ENCODE measurements at places on chromosomes 1 and 21. TPM values are rescaled to one million over a fixed set of nuclear protein-coding genes. Genes with fewer than 3 reads are reported as not detected.

Gene OR2L3
- total RNA-seq = not detected

Gene GNPAT
- total RNA-seq = 53.1 TPM

Gene PLPPR4
- total RNA-seq = under 0.01 TPM

Gene CR2
- not detected for total RNA-seq

Gene C4BPA
- not detected for total RNA-seq

Gene RYR2
- total RNA-seq = not detected

Gene AKR7A3
- 0.59 TPM for total RNA-seq

Gene CA6
- not detected for total RNA-seq

Gene SLC44A5
- not detected for total RNA-seq

Gene PRKAA2
- total RNA-seq = 1.2 TPM

Gene KRTAP21-2
- not detected for total RNA-seq

Gene CA14
- not detected for total RNA-seq

Gene FAM43B
- 0.15 TPM for total RNA-seq

Gene ALX3
- total RNA-seq = not detected

Gene LCE1C
- total RNA-seq = not detected

Gene NCF2
- total RNA-seq = not detected

Gene BMP8B
- total RNA-seq = not detected

Gene TNNT2
- not detected for total RNA-seq

Gene ZBTB8B
- total RNA-seq = not detected

Gene ERI3
- total RNA-seq = 66.2 TPM

Gene ECM1
- total RNA-seq = 44.6 TPM

All from bronchus fibroblast of lung (primary cell).